Right forelimb (tissue), 1 donor: ENCODE measurements at places on chromosomes 3 and 15.

DNA sequence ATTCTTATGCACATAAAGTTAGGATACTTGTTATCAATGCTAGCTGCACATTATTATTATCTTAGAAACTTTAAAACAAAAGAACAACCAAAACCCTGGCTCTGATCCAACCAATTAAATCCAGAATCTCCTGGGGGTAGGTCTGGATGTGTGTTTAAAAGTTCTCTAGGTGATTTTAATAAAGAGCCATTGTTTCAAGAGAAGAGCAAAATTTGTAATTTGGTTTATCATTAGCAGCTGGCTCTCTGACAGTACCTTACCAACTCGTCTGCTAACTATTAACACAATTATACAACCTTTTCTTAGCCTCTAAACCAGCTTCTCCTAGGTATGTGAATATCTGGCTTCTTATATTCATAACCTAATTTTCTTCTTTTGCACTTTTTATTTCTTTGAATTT lies 68.9 kb downstream of the IFT80 start:
- no peak for DNase-seq

DNA sequence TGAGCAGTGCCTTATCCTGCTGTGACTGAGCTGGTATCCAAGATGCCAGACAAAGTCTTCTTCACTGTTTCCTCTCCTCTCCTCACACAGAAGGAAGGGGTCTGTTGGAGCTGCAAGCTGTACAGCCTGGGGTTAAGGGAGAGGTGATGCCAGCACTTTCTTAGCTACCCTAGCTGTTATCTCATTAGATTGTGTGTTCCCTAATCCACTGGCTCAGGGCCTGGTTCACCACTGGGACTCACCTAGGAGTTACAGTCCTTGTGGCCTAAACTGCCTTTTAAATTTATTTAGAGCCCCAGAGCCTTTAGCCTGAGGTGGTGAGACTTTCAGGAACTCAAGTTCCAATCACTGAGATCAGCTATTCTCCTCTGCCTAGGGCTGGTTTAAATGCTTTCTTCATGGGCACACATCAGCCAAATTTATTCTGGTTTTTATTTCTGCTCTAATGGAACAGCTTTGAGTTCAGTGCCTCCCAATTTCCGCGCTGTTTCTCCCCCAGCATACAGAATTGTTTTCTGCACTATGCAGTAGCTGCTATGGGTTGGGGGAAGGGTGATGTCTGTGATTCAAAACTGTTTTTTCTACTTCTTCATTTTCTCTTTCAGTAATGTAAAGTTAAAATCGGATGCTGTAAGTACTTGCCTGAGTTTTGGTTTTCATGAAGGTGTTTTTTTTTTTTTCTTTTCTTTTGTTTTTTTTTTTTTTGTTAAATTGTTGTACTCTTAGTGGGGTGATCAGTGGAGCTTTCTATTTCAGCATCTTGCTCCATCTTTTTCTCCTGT lies 198.8 kb downstream of the DOCK3 start:
- no peak for DNase-seq

DNA sequence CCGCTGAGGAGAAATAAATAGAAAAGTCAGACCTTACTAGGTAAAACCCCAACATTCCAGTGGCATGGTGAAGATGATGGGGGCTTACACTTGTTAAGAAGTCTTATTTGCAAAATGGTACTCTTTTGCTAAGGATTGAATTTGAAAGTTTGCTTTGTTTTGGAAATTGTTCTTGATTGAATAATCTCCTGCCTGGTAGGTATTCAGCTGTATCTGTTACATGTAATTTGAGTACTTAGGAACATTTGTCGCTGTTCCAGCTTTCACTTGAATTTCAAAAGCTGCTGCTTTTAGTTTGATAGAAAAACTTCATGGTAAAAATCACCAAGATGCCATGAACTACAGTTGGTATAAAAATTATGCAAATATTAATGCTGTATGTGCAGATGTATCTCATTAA lies 44.6 kb downstream of the TFG start:
- no peak for DNase-seq

- DNase-seq, result no peak
Measured at GRCh38 chr15:50127255-50127777, 8.3 kb upstream of the ATP8B4 start.

- DNase-seq, result no peak
Measured at GRCh38 chr3:135694142-135694541, 271.4 kb upstream of the PPP2R3A start.
